Nasal cavity respiratory epithelium epithelial cell of viscerocranial mucosa (primary cell): ENCODE measurements at places on chromosomes 12 and 14. TPM values are rescaled to one million over a fixed set of nuclear protein-coding genes. Genes with fewer than 3 reads are reported as not detected.

Gene MEG3
- total RNA-seq = 1.8 and 41.4 TPM in 2 replicates

Gene OR6C2
- total RNA-seq = not detected in 2 replicates

Gene HHIPL1
- total RNA-seq = 1.0 and 1.7 TPM in 2 replicates

Gene TDRD9
- total RNA-seq = under 0.01 and 0.14 TPM in 2 replicates

Gene P2RX7
- total RNA-seq = under 0.01 and 2.1 TPM in 2 replicates

Gene PSMA6
- total RNA-seq = 140 and 204 TPM in 2 replicates

Gene C12orf54
- total RNA-seq = 3.5 and 5.1 TPM in 2 replicates

Gene ZC3H10
- total RNA-seq = 2.2 and 4.8 TPM in 2 replicates

Gene COX8C
- total RNA-seq = not detected in 2 replicates

Gene SMIM41
- under 0.01 TPM in 1 of 2 replicates, not detected in the other for total RNA-seq

Gene TMEM52B
- not detected in 2 replicates for total RNA-seq

Gene MYF6
- not detected in 2 replicates for total RNA-seq

Gene PIANP
- not detected in 2 replicates for total RNA-seq

Gene ANG
- total RNA-seq = 1.7 and 2.6 TPM in 2 replicates

Gene NEUROD4
- total RNA-seq = not detected in 2 replicates

Gene OAS2
- 3.1 and 11.1 TPM in 2 replicates for total RNA-seq

Gene KIF26A
- total RNA-seq = 0.14 and 1.0 TPM in 2 replicates

Gene MED6
- 39.6 and 39.7 TPM in 2 replicates for total RNA-seq

Gene ARHGEF40
- total RNA-seq = 4.1 and 20.6 TPM in 2 replicates

Gene FIGNL2
- under 0.01 TPM in 1 of 2 replicates, not detected in the other for total RNA-seq

Gene TAS2R43
- total RNA-seq = 0.34 TPM in 1 of 2 replicates, not detected in the other

Gene KRT82
- not detected in 2 replicates for total RNA-seq

Gene BDKRB1
- 0.71 and 2.1 TPM in 2 replicates for total RNA-seq

Gene NTS
- not detected in 2 replicates for total RNA-seq

Gene SYT1
- total RNA-seq = 0.14 and 0.68 TPM in 2 replicates

Gene SAMD15
- under 0.01 and 0.21 TPM in 2 replicates for total RNA-seq

Gene CMA1
- not detected in 2 replicates for total RNA-seq

Gene PPP1R36
- total RNA-seq = 0.34 and 0.50 TPM in 2 replicates

Gene ADSS1
- total RNA-seq = 3.8 and 11.5 TPM in 2 replicates

Gene TMTC2
- 12.0 and 22.6 TPM in 2 replicates for total RNA-seq

Gene RAB2B
- total RNA-seq = 22.9 and 30.6 TPM in 2 replicates

Gene CCDC175
- total RNA-seq = not detected in 2 replicates

Gene IQSEC3
- under 0.01 TPM in 2 replicates for total RNA-seq

Gene CD69
- not detected in 2 replicates for total RNA-seq

Gene MYF5
- not detected in 2 replicates for total RNA-seq

Gene PTPRO
- under 0.01 and 0.07 TPM in 2 replicates for total RNA-seq

Gene BHLHE41
- under 0.01 and 1.1 TPM in 2 replicates for total RNA-seq

Gene KCNJ8
- not detected in 2 replicates for total RNA-seq

Gene PMEL
- 1.3 and 1.4 TPM in 2 replicates for total RNA-seq

Gene KIF5A
- under 0.01 and 0.21 TPM in 2 replicates for total RNA-seq

Gene RASAL1
- total RNA-seq = 0.68 and 1.8 TPM in 2 replicates

Gene FGF23
- not detected in 2 replicates for total RNA-seq

Gene DPY19L2
- total RNA-seq = 0.68 and 1.6 TPM in 2 replicates

Gene HOXC4
- total RNA-seq = not detected in 2 replicates

Gene CLEC4E
- not detected in 2 replicates for total RNA-seq

Gene GNB3
- total RNA-seq = 0.34 and 0.78 TPM in 2 replicates

Gene TTC6
- 0.34 and 1.9 TPM in 2 replicates for total RNA-seq

Gene PWP1
- 53.0 and 110 TPM in 2 replicates for total RNA-seq

Gene GARIN6
- total RNA-seq = not detected in 2 replicates

Gene HCAR1
- total RNA-seq = not detected in 2 replicates

Gene CCDC177
- total RNA-seq = not detected in 2 replicates

Gene KRT81
- total RNA-seq = 9.1 and 256 TPM in 2 replicates

Gene EML5
- total RNA-seq = 0.78 and 1.4 TPM in 2 replicates
